ENCODE measurements at places on chromosomes 4 and X.

DNA sequence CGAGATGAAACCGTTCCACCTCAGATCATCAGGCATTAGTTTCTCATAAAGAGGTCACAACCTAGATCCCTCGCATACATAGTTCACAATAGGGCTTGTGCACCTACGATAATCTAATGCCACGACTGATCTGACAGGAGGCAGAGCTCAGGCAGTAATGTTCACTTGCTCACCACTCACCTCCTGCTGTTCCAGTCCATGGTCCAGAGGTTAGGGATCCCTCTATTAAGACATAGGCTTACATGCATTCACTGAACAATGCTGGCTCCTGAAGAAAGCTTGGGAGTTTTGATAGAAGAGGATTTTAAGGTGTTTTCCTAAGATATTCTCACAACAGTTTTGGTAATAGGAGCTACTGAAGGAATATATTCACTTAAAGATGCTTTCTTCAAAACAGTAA is 236.1 kb upstream of the FTHL17 start:
- no peak for DNase-seq

- no peak for DNase-seq
These were observed 77.9 kb downstream of the LRRC66 start for GRCh38 chr4:51942108-51942832.

DNA sequence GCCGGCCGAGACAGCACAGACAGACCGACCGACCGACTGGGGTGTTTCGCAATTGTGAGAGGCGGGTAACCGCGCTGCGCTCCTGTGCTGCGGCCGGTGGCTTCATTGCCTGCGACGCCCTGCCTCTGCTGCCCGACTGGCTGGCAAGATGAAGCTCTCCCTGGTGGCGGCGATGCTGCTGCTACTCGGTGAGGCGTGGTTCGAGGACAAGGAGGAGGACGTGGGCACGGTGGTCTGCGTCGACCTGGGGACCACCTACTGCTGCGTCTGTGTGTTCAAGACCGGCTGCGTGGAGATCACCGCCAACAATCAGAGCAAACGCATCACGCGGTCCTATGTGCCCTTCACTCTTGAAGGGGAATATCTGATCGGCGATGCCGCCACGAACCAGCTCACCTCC is 565.7 kb upstream of the SMIM31 start:
- DNase-seq, result no peak

GRCh38 chr4:38768968-38769394 is 13.8 kb downstream of the TLR10 start:
- peak; percentile 42 for DNase-seq

DNA sequence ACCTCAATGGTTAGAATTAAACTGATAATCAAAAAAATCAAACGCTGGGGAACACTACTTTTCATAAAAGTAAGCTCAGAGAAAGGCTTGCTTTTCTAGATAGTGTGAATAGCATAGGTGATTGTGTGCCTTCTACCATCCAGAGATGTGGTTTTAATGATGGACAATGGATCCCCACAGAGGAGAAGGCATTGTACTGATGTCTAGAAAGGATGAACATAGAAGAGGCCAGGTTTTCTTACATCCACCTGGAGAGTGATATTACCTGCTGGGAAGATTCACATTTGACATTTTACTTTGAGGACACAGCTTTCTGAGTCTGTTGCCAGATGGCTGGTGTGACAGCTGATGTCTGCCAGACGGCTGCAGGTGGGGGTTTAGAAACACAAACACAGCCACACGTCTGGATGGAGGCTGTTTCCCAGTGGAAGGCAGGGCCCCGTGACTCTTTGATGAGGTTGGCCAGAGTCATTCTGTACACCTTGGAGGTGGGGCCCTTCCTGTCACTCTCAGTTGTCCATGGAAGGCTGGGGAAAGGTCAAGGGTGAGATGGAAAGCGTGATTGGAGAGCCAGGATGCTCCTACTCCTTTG is 114.4 kb downstream of the PSAPL1 start:
- DNase-seq, result no peak

DNA sequence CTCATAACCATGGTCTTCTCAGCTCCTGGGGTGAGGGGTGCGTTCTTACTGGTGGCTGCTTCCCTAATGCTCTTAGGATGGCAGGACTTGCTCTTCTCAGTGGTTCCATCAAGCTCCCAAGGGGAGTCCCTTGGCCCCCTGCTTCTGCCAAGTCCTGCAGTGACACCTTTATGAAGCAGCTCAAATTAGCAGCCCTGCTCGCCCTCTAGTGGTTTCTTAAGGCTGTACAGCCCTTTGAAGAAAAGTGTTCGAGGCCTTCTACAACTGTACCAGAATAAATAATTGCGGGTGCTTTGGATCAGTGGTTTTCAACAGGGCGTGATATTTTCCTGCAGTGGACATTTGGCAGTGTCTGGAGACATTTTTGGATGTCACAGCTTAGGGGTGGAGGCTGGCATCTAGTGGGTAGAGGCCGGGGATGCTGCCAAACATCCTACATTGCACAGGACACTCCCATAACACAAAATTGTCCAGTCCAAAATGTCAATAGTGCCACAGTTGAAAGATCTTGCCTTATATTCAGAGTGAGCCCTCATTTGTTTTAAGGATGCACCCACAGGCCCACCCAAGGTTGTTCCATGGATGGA is 204.7 kb upstream of the S100G start:
- DNase-seq, result peak; percentile 45

DNA sequence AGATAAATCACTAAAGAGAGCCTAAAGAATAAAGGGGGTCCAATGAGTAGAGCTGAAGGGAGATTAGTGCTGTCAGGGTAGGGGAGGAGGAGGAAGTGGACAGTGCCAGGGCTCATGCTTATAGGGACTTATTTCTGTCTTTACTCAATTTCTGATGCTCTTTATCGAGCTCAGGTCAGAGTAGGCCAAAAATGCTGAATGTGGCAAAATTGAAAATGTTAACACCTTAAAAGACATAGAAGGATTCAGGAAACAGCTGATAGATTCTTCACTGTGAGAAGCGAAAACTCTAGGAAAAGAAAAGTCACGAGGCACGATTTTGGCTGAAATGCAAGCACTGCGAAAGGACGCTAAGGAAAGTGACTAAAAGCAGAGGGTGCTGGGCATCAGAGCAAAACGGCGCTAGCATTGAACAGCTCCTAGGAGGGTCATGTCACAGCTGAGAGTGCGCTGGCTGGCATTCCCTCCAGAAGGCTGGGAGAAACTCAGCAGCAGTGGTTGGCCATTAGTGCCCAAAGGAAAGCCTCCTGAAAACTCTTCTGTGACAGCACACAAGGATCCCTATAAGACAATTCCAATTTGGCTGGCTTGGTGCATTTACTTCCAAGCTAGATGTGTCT is 150.9 kb downstream of the HS6ST2 start:
- DNase-seq, result no peak

- DNase-seq, result peak; percentile 78
These were observed 208.1 kb upstream of the ADGRL3 start for GRCh38 chr4:60992037-60992436.

DNA sequence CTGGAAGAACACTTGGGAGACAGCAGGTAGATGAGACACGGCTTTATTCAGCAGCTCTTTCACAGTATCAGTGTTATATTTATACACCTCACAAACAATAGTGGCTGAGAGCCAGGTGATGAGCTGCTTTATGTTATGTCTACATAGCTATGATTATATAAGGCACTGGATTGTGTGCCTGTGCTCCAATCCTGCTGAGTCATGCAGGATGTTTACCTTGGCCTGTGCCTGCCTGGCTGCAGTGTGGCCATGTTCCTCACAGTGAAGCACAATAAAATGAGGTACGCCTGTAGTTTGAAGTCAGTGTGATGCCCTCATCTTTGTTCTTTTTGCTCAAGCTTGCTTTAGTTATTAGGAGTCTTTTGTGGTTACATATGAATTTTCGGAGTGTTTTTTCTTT is 31.3 kb downstream of the CXCL13 start:
- DNase-seq, result peak; percentile 96

DNA sequence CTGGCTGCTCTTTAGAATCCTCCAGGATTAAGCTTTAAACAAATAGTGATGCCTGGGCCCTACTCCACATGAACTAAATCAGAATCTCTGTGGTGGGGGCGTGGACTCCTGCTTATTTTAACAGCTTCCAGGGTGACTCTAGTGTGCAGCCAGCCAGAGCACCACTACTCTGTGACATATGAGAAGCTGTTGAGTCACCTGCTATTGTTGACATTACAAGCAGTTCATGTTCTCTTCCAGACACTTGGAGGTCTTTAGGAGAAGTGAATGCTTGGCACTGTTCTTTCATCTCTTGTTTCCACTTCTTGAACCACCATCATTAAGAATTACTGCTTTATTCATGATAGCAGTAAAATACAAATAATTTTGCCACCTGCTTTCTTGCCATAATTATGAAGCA is 426 bp upstream of the C4orf51 start:
- DNase-seq, result peak; percentile 70
